ENCODE measurements at places on chromosomes 5 and 9.

DNA sequence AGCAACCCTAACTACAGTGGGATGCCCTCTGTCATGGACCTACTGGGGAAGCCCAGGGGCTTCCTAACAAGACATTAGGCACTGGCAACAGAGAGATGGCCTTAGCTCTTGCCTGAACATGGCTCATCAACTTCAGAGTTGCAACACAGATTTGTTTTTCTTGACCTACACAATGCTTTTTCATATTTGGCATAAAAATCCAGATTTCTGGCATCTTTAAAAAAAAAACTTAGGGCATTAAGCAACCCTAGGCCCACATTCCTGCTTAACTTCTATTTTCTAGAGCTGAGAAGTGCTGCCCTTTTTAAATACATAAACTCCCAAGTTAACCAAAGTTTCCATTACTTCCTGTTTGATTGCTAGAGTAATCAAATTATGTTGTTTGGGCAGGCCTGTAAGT lies 8.0 kb downstream of the GRIA1 start:
- DNase-seq, result no peak

GRCh38 chr5:170269579-170269978 lies 28.0 kb downstream of the LCP2 start:
- DNase-seq, result no peak

DNA sequence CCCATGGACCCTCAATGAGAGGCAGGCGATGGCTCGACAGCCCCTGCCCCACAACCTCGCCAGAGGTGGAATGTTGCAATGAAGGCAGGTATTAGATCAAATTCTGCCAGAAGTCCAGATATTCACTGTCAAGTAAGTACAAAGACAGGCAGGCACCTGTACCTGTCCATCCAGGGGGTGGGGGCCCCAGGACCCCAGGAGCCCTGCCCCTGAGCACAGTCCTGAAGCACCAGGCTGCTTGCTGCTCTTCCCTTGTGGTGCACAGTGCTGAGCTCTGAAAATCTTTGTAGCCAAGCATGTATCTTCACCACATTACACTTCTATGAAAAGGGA lies 26.2 kb upstream of the HMCN2 start:
- DNase-seq, result no peak

- no peak for DNase-seq
These were observed 404.9 kb upstream of the ZNF608 start for GRCh38 chr5:125151150-125151900.

GRCh38 chr5:125746917-125747316 lies 676.3 kb upstream of the GRAMD2B start:
- DNase-seq, result no peak

Data from HFFc6 (cell line).